ENCODE measurements at places on chromosomes 1 and 21.

DNA sequence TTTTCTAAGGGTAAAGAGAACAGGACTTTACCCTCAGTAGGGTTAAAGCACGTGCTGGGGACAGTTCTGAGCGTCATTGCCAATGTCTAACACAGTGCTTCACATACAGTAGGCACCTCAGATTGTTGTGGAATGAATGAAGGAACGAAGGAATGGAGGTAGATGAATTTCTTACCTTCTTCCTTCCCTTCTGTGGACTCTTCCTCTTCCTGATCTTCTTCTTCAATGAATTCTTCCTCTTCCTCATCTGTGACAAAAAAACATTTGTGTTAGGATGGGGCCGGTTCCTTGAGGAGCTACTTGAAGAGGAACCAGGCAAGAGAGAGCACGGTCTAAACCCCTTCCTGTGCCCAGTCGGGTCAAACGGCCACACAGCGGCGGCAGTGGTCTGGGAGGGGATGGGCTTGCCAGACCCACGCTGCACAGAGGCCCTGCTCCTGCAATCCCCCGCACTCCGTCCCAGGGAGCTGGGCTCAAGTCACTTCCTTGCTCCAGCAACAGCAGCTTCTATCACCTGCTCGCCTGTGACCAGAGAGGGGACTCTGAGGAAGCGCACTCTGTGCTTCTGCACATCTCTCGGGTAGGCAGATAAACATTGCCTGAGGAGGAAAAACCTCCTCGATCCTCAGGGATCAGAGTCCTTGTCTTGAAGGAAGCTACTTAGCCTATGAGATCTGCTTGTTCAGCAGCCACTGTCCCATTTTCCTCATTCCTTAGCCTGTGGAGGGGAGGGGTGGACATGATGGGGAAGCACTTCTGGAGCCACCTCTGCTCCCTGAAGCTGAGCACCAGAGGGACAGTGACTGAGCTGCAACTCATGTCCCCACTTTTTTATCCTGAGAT is 8.0 kb upstream of the SLC30A2 start:
- DNase-seq, result no peak

DNA sequence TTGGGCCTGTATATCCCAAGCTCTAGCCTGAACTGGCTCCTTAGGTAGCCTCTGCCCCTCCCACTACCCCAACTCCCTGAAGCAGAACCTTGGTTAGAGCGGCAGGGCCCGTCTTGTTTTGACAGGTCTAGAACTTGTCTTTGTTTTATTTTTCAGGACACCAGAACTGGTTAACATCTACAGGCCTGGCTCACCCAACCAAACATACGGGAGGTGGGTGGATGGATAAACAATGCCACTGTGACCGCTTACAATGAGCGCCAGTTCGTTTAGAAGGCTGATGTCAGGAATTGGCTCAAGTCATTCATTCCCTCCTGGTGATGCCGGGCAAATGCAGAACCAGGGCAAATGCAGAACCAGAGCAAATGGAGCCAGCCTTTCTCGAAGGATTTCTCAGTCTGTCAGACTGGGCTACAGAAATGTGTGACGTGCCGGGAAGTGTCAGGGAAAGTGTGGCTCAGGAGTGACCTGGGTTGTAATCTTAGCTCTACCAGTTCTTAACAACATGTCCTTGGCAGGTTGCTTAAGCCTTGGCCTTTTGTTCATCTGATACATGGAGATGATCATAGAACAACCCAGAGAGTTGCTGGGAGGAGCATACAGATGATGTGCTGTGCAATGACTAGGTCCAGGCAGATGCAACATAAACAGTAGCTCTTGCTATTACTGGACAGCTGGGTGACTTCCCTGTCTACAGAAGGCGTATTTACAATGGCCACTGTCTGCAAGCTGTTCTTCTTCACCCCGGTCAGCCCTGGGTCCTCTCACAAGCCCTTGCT is 30.5 kb upstream of the BTG2 start:
- DNase-seq, result no peak

- no peak for DNase-seq
Measured at GRCh38 chr1:30856260-30856790, 52.2 kb downstream of the SDC3 start.

DNA sequence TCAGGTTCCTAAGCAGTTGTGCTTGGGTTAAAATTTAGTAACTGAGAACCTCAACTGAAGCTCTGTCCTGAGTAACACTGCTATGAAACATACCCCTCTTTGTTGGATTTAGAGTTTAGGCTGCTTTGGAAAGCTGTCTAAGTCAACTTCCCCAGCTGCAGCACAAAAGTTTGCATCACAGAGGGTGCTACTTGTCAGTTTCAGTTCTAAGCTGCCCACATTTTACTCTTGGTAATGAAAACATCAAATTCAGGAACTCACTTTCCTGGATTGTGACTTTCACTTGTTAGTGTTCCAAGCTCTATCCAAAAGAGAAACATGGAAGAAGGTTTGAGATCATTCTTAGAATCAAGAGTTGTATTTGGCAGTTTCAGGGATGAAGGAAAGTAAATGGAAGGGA is 191.7 kb upstream of the NFIA start:
- DNase-seq, result no peak

DNA sequence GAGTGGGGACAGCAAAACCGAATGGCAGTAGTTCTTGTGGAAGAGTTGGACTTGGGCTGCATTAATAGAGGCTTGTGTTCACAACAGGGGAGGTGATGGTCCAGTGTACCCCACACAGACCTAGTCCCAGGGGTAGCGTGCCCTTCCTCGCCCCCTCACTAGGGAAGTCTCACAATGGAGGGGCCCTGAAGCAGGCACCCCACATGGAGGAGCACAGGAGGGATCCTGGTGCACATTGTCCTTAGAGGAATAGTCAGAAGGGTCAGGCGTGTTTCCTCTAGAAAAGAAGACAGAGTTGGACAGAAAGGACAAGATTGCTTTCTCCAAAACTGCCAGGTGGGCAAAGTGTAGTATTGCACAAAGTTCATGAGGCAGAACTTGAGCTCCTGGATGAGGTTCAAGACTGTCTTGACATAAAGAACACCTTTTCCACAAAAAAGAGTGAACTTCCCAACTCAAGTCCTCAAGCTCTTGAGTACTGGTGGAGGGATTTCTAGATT is 23.3 kb downstream of the ETNK2 start:
- no peak for DNase-seq

- peak; percentile 5 for DNase-seq
Measured at GRCh38 chr1:151472856-151473731, 13.8 kb upstream of the POGZ start.

DNA sequence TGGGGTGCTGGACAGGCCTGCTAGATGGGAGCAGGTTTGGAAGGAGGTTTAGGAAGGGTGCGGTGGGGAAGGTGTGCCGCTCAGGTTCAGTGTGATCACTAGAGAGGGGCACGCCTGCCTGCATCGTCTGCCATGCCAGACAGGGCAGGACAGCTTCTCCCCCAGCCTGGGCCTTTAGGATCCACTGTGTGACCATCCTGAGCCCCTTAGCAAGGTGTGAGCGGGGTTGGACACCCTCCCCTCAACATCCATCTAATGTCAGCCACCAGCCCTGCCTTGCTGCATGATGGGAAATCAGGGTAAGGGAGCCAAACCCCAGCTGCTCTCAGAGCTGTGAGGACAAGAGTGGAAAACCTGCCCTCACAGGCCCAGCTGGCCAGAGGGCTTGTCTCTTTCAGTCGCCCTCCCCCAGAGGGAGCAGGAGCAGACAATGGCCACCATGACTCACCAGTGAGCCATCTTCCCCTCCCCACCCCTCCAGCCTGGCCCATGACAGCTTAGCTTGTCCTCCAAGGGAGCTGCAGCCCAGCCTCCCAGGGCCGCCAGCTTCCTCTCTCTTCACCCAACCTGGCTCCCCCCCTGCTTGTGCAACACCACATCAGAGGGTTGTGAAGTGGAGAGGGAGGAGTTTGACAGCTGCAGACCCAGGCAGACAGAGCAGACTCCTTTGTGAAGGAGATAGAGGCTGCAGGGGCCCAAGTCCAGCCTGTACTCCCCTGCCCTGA is 37.0 kb downstream of the NUAK2 start:
- peak; percentile 74 for DNase-seq

DNA sequence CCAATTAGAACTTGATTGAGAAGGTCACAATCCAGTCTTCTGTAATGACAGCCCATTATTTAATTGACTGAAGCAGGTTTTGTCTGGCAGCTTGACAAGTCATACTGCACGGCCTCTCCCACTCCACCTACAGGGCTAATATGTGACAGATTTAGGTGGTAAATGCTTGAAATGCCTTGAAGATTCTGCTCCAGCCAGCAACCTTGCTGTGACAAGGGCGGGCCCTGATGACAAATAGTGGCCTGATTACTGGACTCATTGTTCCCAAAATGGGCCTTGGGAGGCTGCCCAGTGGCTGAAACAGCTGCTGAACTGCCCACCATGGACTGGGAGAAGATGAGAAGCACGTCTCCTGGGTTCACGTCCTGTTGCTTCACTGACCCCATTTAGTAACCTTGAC is 30.0 kb upstream of the CRNN start:
- DNase-seq, result no peak

DNA sequence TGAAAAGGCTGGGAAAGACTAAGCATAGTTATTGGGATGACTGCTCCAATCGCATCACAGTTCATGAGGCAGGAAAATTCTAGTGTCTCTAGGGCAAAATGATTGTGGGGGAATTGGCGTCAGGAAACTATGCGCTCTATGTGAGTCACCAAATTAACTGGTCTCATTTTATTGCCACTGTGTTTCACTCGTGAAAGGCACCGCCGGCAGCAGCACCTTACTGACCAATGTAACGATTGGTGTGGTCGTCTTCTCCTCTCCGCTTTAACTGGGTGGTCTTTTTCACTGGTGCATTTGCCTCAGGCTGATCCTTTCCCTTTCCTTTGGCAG is 83.5 kb downstream of the SPAG17 start:
- DNase-seq, result no peak

GRCh38 chr1:154611150-154611862 is 3.3 kb upstream of the ADAR start:
- DNase-seq, result no peak

DNA sequence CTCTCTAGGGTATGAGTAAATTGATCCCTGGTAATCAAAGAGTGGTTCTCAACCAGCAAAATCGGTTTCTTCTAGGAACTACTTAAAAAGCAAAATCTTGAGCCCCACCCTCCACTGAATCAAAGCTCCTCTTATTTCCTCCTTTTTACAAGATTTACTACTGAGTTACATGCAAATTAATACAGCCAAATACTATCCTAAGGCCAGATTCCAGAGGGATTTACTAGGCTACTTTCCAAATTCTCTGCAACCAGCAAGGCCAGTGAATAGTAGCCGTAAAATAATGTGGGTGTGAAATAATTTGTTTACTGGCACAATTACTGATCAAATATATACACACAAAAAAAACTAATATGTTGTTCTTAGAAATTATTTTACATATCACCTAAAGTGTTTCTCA is 1583.8 kb downstream of the NCAM2 start:
- no peak for DNase-seq

- no peak for DNase-seq
Measured at GRCh38 chr1:219324629-219325367, 151.1 kb downstream of the LYPLAL1 start.

DNA sequence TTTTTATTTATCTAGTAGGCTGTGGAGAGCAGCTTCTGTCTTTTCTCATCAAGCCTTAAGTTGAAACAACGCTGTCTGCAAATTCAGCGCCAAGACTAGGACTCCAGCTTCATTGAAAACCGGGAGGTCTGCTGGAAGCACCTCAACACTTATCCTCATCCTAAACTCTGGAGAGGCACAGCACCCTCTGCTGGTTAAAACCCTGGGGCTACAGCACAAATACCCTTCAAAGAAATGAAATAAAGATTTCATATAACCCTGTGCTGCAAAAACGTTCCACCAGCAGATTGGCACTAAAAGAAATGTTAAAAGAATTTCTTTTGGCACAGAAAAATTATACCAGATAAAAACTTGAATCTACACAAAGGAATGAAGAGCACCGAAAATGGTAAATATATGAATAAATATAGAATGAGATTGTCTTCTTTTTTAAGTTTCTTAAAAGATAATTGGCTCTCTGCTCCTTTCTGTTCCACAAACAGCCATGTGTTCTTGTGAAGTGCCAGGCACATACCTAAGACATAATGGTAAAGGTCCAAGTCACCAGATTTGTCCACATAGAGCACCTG is 227.7 kb upstream of the SAMSN1 start:
- DNase-seq, result peak; percentile 32

- DNase-seq, result no peak
Measured at GRCh38 chr1:197985351-197985750, 68.2 kb downstream of the LHX9 start.

DNA sequence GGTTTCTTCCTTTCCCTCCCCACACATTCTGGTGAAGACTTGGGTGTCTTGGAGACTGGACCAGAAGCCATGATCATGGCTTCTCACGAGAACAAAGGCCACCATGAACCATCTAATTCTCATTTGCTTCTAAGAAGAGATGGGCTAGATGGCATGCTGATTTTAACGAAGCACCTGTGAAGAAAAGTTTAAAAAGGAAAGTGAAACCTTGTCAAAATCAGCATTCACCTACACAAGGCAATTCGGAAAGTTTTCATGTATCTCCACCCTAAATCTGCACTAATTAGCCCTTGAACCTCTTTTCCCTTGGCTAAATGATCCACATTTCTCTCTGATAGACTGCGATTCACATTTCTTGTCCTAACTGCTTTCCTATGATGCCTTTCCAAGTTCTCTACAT is 114.3 kb upstream of the RAVER2 start:
- no peak for DNase-seq

DNA sequence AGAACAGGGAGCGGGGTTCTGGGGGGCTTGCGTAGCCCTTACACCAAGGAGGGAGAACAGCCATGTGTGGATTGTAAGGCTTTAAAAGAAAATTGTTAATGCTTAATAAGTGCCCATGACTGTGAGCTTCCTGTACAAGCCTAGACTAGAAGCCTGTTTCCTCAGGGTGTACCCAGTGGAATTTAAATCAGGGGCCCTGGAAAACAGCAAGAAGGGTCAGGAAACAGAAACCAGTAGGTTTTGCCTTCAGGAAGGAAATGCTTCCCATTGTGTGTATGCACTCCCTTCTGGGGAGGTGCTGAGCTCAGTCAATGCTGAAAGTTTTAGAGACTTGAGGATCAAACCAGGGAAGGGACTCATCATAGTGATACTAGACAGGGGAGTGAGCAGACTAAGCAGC is 12.7 kb downstream of the UTP11 start:
- no peak for DNase-seq

DNA sequence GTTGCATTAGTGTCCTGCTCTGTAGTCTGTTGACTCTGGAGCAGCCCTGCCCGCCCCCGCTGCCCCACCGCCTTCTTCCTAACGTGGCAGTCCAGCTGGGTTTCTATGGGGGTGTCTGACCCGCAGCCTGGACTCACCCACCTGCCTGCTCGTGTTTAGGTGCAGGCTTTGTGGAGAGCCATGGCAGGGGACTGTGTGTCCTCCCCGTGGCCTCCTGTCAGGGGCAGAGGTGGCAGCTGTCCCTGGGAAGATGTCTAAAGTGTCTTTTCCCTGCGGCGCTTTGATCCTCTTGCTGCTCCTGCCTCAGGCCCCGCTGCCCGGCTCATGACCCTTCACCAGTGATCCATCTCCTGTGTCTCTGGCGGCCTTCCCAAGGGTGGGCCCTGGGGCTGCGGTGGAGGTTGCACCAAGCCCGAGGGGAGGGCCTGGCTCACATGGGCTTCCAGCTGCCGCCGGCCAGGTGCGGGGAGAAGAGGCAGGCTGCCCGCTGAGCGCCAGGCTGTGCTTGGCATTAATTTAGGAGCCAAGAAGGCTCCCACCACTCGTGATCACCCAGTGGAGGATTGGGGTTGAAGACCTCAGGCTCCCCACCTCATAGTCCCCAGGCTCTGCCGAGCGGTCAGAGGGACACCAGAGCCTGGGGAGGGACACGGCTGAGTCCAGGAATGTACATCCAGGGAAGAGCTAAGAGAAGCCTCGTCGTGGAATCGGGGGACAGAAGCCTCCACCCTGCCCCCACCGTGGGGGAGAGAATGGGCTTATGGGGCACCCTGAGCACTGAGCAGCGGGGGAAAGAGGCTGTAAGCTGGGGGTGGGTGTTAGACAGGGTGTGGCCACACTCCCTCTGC is 44.1 kb downstream of the COL18A1 start:
- no peak for DNase-seq
